NCI-H187 (cell line): ENCODE measurements at places on chromosomes 13 and 19.

GRCh38 chr19:57701625-57702024 lies 7.4 kb downstream of the ZNF154 start:
- DNase-seq: no peak

DNA sequence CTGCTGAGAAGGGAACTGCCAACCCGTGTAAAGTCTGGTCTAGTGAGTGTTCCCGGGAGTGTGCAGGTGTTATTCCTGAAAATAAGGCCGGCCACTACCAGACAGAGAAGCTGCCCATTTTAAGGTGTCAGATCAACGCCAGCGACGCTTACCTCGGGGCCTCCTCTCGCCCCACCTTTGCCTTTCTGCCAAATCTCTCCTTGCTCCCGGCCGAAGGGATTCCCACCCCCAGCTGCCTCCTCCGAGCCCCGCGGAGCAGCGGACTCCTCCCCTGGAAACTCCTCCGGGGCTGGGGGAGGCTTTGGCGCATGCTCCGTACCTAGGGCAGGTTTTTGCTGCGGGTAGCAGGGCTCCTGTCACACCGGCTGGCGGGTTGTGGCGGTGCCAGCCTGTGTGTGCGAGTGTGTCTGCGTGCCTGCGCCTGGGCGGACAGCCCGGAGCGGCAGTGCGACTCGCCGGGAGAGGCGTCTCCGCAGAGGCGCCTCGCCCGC lies at the start of gene HS6ST3:
HS6ST3 (plus strand) TSS at position 359 of the 491 bp plus-strand sequence.
- no peak for DNase-seq

DNA sequence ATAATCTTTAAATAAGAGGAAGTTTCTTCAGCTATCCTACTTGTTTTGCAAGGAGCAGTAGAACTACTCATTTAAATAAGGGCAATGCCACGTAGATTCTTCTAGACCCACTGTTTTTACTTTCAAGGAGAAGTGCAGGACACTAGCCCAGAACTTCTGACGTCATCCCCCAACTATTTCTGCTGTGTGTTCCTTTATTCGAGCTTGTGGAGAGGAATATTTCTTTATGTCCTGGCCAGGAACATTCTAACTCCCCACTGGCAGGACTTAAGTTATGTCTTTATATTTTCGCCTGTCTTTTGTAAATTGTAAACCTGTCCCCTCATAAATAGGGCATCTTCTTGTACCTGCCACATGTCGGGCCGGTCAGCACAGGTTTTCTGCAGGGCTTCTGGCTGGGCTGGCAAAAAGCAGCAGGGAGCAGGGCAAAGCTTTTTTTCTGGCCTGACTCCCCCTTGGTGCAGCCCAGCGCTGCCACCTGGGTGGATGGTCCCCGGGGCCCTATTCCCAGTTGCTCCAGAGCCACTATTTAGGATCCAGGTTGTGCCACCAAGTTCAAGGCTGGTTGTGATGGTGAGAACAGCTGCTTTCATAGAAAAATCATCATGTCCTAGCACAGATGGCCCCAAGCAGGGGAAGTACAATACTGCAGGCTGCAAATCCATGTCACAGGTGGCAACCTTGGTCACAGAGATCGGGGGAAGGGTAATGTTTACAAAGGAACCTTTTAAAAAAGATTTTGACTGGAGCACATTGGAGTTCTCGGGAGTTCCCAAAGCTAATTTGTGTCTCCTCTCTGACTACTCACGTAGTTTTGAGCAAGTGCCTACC lies 1.8 kb downstream of the MBNL2 start:
- peak; percentile 27 for DNase-seq

DNA sequence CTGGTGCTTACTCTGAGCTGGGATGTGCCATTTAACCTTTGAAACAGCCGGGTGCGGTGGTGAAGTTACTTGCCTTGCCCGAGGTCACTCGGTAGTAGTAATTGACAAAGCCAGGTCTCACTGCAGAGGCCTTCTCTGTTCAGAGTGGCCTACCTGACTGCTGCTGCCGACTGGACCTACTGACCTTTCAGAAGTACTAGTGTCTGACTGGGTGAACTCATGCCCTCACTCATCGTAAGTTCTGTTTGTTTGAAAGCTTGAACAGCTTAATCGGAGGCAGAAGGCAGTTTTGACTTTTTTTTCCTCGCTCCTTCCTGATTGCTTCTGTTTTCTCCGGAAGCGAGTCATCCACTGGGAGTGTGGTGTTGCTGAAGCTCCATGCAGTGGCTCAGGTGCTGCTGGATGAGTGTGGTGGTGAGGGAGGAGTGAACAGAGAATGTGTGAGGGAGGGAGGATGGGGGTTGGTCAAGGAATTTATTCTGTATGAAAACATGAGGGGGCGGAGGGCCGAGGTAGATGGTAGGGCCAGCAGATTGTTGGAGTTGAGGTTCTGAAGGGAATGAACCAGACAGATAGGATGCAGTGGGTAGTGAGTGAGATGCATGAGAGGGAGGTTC lies 2.7 kb downstream of the SPINT2 start:
- DNase-seq: no peak

- DNase-seq: no peak
Observed at GRCh38 chr19:34173193-34173956, 1.1 kb downstream of the LSM14A start.

- no peak for DNase-seq
Observed at GRCh38 chr13:100045355-100045754, 43.5 kb upstream of the PCCA start.

- DNase-seq: no peak
Observed at GRCh38 chr19:3868770-3869456, at the start of gene ZFR2. Gene ZFR2 (minus strand): TSS chr19:3869038. CDS start chr19:3869017, 21 bp downstream.

DNA sequence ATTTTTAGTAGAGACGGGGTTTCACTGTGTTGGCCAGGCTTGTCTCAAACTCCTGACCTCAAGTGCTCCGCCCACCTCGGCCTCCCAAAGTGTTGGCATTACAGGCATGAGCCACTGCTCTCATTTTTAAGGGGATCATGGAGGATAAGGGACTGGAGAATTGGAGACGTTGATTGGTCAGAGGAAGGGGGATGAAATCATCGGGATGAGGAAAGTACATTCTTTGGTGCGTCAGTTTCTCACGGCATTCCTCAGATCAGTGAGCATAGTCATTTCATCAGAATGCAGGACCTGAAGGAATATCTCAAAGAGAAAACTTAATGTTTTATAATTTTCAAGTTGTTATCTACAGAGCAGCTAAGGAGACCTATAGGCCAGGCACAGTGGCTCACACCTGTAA lies 14.0 kb downstream of the ZNF114 start:
- no peak for DNase-seq

DNA sequence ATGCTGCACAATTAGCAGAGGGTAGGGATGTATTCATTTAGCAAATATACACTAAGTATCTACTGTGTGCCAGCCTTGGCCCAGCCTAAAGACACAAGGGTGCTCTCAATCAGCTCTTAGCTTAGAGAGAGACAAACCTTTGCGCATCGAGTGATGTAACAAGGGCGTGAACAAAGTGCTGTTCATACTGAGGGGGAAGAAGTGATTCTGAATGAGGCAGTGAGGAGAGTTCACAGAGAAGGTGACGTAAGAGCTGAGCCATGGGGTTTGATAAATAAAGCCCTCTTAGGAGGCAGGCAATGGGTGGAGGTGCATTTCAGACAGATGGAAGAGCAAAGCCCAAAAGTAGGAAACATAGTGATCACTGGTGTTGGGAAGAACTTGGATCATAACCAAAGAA lies 68.5 kb downstream of the FLT1 start:
- no peak for DNase-seq

DNA sequence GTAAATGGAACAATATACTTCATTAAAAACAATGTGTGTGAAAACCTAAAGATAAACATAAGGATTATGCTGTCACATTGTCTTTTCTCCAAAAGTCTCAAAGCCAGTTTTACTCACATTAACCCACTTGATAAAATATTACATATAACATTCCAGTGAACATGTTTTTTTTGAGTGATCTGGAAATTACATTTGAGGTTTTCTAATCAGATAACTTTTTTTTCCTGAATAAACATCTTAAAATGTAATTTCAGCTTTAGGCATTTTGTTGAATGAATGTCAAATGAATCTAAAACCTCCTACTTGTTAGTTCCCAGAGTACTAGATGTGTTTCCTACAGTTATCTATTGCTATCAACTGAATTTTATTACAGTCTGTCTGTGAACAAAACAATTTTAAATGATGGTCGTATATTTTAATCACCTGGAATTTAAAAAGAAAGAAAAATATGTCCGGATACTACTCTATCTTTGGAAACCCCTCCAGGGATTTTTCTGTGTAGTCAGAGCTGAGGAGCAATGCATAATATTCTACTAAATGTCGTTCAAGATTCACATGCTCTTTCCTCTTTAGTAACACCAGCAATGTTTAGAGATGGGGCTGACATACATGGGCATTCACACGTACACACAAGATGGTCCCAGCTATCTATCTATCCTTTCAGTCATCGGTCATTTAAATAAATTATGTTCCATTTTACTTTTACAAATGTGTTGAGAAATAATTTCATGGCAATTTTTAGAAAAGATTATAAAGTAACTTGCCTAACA lies 283.9 kb downstream of the KLF12 start:
- DNase-seq: no peak

DNA sequence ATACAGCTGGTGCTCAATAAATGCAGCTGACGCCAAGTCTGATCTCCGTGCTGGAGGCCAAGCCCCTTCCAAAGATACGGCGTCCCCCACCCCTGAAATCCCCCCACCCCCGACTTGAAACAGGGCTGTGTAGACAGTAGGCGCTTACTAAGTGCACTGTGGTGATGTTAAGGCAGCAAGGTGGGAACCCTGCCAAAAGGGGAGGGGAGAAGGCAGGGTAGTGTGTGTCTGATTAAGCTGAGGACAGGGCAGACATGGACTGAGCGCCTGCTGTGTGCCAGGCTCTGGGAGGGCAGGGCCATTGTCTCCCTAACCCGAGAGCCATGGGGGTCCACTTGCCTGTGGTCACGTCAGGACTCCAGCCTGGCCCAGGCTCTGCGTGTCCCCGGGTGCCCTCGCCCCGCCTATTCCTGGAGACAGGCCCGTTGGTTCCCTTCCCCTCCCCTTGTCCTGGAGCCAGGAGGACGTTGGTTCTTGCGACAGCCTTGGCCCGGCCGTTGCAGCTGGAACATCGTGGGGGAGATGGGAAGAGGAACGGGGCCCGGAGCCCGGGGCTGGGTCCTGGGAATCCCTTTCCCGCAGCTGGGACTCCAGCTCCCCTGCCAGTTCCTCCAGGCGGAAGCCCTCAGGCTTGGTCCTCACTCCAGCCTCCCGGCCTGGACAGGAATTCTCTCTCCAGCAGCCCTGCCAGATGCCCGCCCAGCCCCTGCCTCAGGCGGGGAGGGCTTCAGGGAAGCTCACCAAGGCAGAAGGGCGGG lies 1.7 kb upstream of the ELANE start:
- no peak for DNase-seq

- no peak for DNase-seq
Observed at GRCh38 chr19:39199025-39199424, 2.3 kb downstream of the NCCRP1 start.

DNA sequence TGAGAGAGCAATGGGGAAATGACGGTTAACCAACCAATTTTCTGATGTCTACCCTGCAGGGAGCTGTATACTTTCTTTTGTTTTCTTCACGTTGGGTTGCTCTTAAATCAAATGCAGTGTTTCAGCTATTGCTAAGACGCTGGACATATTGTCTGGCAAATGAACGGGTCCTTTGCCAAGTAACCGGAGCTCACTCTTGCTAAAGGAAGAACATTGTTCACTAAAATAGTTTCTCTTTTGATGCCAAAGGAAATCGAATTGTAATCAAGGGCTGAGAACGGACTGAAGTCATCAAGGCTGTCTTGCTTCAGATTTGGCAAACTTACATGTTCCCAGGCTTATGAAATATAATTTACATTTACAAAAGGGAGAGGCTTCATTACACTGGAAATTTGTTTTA lies 142.3 kb upstream of the ARGLU1 start:
- no peak for DNase-seq

DNA sequence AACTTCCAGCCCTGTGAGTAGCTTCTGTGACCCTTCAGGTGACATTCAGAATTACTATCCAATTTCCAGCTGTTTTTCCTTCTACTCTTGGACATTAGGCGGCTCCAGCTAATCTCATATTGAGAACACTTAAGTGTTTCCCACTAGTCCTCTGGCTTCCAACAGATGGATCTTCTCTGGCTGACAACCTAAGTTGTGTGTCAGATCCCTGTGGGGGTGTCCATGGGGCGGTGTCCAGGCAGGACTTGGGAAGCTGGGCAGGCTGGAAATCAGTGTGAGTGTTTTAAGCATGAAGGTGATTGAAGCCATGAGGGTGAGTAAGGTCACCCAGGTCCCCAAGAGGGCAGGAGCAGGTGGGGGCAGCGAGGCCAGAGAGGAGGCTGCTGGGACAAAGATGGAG lies 10.1 kb downstream of the CNOT3 start:
- DNase-seq: no peak

- DNase-seq: no peak
Observed at GRCh38 chr13:113036401-113036800, 67.4 kb downstream of the MCF2L start.

DNA sequence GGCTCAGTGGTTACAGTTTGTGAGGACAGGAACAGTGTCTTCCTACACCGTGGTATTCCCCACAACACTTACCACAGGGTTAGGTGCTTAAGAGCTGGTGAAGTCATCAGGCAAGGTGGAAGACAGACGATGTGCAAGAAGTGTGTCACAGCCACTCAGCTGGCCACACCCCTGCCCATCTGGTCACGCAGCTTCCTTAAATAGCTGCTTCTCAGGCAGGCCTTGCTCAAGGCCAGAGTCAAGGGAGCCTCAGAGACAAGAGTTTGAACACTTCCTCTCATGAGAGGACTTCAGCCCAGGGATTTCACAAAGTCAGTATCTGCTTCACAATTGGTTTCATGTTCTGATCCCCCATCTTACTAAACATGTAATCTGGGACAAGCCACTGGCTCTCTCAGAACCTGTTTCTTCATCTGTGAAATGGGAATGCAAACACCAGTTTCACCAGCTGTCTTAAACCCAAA lies 80.3 kb upstream of the FRY start:
- no peak for DNase-seq

GRCh38 chr19:55398200-55398925 lies 9.2 kb downstream of the UBE2S start:
- DNase-seq: no peak

DNA sequence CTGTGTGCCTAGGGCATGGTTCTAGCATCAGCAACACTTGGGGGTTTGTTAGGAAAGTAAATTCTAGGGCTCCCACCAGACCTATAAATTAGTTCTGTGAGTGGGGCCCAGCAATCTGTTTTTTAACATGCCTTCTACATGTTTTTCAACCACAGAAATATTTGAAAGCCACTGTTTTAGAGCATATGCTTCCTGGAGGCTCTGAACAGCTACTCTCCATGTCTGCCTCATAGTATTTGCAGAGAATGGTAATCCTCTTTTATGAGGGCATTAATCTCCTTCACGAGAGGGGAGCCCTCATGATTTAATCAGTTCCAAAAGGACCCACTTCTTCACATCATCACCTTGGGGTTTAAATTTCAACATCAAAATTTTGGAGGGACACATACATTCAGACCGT lies 6.0 kb downstream of the SPATA13 start:
- DNase-seq: no peak
